ENCODE measurements at places on chromosomes 4 and X. TPM values are rescaled to one million over a fixed set of nuclear protein-coding genes. Genes with fewer than 3 reads are reported as not detected.

DNA sequence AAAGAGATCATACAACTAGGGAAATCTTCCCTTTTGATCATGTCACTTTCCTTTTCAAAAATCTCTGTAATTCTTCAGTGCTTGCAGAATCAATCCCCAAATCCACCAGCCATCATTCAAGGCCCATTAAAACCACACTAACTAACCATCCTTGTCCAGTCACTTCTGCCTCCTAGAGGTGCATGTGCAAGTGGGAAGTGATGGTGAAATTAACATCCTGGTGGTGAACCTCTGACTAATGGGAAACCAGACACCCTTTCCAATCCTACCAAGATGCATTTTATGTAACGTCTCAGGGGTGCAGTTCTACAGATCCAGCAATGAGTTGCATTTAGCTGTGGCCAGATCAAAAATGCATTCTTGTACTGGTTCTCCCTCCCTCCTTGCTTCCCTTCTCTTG is 341.8 kb downstream of the RAPGEF2 start:
- DNase-seq = no peak

DNA sequence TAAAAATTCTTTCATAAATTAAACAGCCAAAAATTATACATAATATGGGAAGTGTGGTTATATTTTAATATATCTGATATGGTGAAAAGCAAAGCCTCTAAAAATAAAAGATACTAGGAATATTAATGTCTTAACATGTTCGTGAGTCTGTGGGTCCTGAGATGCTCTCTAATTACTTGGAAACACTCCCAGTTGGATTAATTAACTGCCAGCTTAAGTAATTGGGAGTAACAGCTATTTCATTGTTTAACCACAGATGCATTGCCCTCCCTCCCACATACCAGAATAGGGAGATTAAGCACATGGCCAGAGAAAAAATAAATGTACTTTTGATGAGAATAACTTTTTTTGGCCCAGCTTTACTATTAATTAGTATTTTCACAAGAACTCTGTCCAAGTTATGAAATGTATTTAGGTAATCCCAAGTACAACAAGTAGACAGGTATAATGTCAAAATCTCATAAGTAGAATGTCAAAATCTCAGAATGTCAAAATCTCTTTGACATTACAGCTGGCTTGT is 79.7 kb downstream of the BTC start:
- DNase-seq = no peak

DNA sequence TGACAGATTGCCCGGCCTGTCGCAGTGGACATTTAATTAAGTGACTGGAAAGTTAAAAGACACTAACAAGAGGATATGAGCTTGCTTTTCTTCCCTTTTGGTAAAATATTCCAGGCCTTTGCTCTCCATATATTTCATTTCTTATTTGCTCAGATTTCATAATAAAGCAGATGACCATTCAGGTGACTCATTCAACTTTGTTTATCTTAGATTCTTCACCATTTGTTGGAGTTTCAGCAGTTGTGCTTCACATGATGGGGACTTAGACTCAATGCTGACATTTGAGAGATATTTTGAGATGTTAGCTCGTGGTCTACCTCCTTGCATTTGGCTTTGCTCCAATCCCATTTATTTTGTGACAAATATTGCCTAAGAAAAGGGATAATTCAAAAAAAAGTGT is 312.2 kb downstream of the ARHGAP24 start:
- DNase-seq = no peak

DNA sequence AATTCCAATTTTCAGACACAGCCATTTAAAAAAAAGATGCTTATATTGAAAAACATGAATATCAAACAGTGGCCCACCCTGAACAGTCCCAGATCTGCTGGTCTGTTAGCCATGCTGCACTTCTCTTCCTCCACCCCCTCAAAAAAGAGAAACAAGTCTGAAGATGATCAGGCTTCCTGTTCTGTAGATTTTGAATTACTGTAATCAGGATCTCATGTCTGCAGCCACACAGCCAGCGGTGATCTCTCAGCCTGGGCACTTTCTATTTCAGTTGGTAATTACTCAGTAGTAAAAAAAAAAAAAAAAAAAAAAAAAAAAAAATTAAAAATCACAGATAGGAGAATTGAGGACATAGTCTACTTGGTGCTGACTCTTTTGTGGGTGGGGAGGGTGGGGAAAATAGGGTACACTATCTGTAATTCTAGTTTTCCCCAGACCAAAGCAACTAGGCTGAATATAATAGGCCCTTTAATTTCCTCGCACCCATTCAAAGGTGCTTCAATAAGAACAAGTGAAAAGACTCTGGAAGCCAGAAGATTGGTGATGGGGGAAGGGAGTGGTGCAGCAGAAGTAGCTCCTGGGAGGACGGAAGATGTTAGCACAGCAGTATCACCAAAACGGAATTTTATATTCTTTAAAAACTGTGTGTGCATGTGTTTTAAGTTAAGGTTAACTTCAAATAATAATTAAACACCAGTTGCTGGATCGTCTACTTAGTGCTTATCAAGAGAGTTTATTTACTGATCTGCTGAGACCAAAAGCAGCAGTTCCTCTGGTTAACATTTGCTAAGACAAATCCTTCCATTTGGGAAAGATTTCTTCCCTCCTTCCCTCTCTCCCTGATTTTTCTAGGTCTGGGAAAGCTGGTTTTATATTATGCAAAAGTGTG is 47.0 kb downstream of the SPRY1 start:
- no peak for DNase-seq

GRCh38 chrX:121000589-121000988 is 15.0 kb upstream of the CT47A1 start:
- no peak for DNase-seq

DNA sequence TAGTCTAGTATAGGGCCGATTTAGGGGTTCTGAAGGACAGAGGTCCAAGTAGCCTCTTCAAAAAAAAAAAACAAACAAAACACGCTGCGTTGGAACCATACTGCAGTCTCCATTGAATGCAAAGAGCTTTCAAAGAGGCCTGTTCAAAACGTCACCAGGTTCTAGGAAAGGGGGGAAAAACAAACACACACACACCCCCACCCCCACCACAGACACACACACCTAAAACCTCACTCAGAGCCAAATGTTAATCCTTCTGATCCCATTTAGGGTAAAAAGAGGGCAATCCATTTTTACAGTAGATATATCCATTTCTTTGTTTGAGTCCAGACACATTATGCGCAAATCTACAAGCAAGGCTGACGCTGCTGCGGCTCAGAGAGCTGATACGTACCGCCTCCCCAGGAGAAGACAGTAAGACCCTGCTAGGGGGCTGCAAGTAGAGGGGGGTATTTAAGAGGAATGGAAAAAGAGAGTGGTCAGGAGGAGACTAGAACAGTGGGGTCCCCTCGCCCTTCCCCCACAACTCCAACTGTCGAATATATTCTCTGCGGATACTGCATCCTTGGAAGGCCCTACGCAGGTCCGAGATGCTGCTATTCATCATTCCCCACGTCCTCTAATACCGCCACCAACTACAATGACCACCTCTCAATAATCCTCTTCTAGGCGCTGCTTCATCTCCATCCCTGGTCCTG is 1.3 kb downstream of the NKRF start:
- DNase-seq = no peak

GRCh38 chr4:20395160-20395773 is 143.6 kb downstream of the SLIT2 start:
- DNase-seq = no peak

GRCh38 chr4:2322841-2323240 is 60.9 kb upstream of the MXD4 start:
- no peak for DNase-seq

Gene OFD1
- total RNA-seq = 40.7 TPM

Gene FAM13A
- total RNA-seq = 62.1 TPM

Gene SPON2
- total RNA-seq = 36.6 TPM

Measured in ureter (tissue), 1 donor.